ENCODE measurements at places on chromosomes 16 and 17.

- no peak for DNase-seq
Measured at GRCh38 chr17:16086957-16087356, 87.3 kb downstream of the TTC19 start.

DNA sequence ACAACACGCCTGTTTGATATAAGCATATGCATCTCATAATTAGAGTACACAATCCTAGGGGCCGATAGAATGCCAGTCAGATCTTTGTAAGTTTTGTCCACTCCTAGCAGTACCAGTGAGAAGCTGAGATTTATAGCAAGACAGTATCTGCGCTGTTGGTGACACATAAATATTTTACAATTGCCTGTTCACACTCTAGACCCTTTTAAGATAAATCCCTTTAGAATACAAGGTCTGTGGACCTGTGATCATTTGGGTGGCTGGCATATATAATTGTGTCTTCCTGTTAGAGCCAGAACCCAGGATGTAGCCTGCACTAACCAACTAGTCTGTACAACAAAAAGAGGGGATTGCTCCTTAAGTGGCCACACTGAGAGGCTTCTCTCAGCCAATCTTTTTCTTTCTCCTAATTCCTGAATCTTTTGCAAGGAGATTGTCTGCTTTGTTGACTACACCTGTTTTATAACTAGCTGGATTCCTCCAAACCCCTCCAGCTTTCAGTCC lies 74.7 kb downstream of the WIPI1 start:
- no peak for DNase-seq

GRCh38 chr17:78013683-78014467 lies 55.4 kb downstream of the TNRC6C start:
- DNase-seq: peak; percentile 70

DNA sequence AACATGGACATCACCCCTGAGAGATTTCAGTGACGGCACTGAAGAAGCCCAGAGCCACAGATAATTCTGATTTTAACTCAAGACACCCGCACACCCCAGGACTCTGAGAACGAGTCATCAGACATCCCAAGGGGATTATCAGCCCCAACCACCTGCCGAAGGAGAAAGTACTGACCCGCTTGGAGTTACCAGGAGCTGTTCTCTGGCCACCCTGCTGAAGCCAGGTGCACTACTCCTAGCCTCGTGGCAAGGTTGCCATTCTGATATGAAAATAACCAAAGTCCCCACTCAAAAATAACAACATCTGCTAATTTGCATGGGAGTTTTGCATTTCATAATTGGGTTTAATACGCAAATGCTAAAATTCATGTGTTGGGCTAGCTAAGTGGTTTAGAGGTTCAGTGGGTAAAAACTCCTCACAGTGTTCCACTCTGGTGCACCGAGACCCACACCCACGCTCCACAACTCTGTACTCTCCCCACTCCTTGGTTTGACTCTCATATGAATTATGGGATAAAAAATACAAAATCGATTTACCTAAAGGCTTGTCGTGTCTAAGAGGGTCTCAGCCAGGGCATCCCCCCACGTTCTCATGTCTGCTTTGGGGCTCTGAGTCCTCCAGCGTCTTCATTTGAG lies 143.0 kb upstream of the NOL11 start:
- DNase-seq: no peak

DNA sequence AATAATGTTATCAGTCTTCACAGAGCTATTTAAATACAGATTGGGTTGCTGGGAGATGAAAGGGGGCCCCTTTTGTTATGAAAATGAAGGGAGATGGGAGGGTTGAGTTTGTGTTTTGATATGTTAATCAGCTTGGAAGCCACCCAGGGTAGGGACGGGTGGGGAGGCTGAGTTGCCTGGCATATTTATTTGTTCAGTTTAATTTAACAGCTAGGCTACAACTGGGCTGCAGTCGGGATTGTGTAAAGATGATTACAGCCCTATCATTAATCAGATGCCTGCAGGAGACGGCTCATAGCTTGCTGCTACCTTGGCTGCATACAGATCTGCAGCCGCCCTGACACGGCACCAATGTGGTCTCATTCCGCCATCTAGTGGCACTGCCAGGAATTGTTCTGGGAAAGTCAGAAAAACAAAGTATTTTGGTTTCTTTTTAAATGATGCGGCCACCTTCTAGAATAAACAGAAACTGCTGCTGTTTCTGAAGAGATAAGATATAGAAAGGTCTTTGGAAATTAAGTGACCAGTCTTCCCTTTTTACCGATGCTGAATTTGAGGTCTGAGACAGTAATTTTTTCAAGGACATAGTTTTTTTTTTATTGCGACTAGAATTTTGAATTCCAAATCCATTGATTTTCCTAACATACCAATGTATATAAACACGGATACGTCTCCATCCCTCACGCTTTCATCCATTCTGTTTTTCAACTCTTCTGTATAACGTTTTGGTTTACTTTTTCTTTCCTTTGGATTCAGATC lies 458.0 kb upstream of the ASIC2 start:
- DNase-seq: peak; percentile 69

DNA sequence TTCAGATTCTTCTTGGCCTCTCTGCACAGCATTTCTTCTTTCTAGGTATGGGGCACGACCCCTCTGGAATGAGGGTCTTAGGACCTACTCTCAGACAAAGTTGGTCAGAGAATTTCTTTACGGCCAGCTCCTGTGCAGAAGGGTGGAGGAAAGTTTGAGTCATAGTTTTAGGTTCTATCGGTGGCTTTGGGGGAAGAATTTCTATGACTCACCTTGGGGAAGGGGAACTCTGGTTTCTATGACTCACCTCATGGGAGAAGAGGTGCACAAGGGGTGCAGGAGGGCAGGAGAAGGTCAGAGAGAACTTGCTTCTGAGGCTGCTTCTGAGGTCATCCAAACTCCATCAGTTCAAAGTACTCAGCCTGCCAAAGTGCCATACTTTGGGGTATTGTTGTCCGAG lies 2.5 kb upstream of the ABCC12 start:
- DNase-seq: peak; percentile 24

DNA sequence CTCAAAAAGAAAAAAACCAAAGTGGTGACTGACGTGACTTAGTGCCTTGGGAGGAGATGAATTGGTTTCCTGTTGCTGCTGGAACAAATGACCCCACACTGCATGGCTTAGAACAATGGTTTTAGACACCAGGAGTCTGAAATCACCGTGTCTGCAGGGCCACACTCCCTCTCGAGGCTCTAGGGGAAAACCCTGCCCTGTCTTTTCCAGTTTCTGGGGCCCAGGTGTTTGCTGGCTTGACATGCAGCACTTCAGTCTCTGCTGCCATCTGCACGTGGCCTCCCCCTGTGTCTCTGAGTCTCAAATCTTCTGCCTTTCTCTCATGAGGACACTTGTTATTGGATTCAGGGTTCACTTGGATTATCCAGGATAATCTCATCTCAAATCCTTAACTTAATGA lies 323.8 kb upstream of the TNRC6C start:
- no peak for DNase-seq

- peak; percentile 90 for DNase-seq
Measured at GRCh38 chr16:86566601-86566965, at the start of gene FOXC2. TSS of gene FOXC2 (plus strand) at chr16:86566829. CDS start at chr16:86567336, 507 bp downstream.

GRCh38 chr16:79876332-79876730 lies 275.8 kb upstream of the MAF start:
- DNase-seq: no peak
